A549 treated with AZD2906 at 1 μM for 4 hours (cell line): ENCODE measurements at places on chromosomes 6 and 20. TPM values are rescaled to one million over a fixed set of nuclear protein-coding genes. Genes with fewer than 3 reads are reported as not detected.

Gene VGLL2
- not detected in 5 replicates for total RNA-seq

Gene CENPQ
- total RNA-seq = 5.7 to 7.4 TPM (median 7.1 TPM) in 5 replicates

Gene POLR3F
- 14.0 to 25.0 TPM (median 14.3 TPM) in 5 replicates for total RNA-seq

Gene SH3BGRL2
- 0.24 to 0.33 TPM (median 0.28 TPM) in 5 replicates for total RNA-seq

Gene TGM3
- 0.05 to 0.07 TPM (median 0.07 TPM) in 3 of 5 replicates, not detected in the others for total RNA-seq

Gene PDCD2
- 45.6 to 54.3 TPM (median 49.3 TPM) in 5 replicates for total RNA-seq

Gene C20orf202
- total RNA-seq = 0.08 TPM in 1 of 5 replicates, not detected in the others

Gene HRH3
- total RNA-seq = 0.02 TPM in 1 of 5 replicates, not detected in the others

Gene ERMARD
- 6.3 to 7.6 TPM (median 6.7 TPM) in 5 replicates for total RNA-seq

Gene FHL5
- not detected in 5 replicates for total RNA-seq
